Cardiac muscle cell (in vitro differentiated cells and primary cell): ENCODE measurements at places on chromosomes 5 and 9.
A peak's percentile ranks its signal among the peaks of the same experiment; 100 is the strongest.

DNA sequence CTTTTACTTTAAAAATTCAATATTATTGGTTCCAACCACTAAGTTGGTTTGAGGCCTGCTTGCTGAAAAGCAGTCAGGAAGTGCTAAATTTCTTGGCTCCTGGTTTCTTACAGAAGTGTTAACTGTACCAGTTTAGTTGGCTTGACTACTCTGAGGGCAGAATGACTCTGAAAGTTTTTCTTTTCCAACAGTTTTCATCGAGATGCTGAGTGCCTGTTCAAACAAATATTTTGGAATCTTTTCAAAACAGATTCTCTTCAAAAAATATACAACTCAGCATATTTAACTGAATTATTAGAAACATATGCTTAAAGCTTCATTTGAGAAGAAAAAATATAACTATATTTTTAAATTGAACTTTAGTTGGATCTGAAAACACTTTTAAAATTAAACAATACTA, 37.0 kb downstream of the SLC38A9 start:
- no peak for DNase-seq

DNA sequence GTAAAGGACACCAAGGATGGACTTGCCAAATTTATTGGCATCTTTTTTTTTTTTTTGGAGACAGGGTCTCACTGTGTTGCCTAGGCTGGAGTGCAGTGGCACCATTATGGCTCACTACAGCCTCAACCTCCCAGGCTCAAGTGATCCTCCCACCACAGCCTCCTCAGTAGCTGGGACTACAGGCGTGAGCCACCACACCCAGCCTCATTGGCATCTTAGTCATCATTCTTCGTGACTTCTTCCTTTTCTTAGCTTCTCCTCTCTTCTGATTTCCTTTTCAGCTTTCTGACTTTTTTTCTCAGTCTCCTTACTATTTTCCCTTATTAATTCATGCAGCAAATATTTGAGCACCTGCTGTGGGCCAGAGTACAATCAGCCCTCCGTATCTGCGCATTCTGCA, 6.1 kb downstream of the MAML1 start:
- no peak for DNase-seq

GRCh38 chr9:98085944-98086343, 29.4 kb downstream of the NANS start:
- peak; percentile 65 for DNase-seq

DNA sequence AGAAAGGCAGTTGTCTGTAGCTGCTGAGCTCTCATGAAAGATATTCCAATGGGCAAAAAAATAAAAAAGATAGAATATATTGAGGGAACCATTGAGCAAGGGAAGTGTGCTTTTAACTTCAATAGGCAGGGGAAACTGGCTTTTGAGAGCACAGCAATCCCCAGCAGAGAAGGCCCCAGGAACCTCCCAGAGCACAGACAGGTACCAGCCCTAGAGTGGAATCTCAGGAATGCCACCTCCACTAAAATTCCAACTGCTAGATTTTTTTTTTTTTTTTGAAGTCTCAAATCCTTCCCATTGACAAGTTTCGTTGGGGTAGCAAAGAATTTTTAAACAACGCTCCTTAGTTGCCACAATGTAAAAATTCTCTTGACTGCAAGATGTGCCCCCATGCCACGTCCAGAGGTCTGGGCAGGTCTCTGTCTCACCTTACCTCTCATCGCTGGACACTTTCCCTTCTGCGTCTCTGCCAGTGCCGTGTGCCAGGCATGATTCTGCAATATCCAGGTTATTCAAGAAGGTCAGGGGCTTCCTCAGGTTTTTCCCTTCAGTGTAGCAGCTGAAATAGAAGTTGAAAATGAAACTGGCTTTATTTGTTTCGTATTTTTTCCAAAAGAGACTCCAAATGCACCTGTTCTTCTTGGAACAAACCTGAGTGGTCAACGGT, 64.2 kb upstream of the IRX1 start:
- peak; percentile 30 for DNase-seq

- DNase-seq, result no peak
These were observed 98.0 kb upstream of the SARDH start for GRCh38 chr9:133836001-133836758.

DNA sequence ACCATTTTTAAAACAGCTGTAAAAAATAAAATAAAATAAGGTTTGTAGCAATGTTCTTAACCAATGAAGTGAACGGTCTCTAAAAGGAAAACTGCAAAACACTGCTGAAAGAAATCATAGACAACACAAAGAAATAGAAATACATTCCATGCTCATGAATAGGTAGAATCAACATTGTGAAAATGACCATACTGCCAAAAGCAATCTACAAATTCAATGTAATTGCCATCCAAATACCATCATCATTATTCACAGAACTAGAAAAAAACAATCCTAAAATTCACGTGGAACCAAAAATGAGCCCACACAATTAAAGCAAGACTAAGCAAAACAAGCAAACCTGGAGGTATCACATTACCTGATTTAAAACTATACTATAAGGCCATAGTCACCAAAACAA, 67.6 kb upstream of the RGMB start:
- no peak for DNase-seq

DNA sequence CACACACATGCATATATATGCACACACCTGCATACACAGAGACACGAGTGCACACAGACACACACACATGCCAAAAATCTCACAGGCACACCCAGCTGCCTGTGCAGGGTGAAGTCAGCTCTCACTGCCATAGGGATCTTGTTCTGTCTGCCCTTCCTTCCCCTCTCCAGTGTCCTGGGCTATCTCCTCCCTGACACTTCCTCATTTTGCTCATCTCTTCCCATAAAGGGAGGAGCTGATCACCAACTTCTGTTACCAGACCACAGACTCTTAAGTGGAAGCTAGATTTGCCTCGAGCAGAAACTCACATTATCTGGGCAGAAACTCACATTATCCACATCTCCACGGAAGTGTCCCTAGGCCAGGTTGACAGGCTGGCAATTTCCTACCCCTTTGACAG, 28.7 kb downstream of the LCP2 start:
- DNase-seq, result no peak

DNA sequence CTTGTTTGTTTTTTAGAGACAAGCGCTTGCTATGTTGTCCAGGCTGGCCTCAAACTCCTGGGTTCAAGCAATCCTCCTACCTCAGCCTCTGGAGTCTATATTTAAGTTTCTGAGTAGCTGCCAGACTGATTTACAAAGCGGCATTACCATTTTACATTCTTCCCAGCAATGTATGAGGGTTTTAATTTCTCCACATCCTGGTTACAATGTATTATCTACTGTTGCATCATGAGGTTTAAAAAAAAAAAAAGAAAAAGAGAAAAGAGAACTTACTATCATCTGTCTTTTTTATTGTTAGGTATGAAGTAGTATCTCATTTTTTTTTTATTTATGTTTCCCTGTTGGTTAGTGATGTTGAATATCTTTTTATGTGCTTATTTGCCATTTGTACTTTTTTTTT, 18.9 kb upstream of the CLINT1 start:
- DNase-seq, result peak; percentile 17

DNA sequence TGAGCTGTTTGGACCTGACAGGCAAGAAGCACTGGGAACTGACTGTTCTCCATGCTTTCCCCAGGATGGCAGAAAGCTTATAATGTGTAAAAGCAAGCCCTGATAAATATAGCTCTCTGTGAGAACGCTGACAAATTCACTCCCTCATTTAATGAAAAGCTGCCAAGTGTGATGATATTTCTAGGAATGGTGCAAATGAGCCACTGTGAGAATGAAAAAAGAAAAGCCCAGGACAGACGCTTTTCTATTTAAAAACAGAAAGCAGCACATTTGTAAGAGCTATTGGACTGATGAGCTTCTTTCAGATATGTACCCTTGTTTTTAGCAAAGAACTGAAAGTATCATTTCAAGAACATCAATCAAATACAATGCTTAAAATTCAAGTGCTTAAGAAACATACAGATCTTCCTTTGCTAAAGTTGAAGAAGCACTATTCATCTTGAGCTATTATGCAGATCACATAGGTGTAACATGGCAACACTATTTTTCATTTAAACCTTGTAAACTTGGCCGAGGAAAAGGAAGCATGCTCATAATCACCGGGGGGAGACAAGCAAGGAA, 842.6 kb upstream of the ACO1 start:
- no peak for DNase-seq

- no peak for DNase-seq
These were observed 214.1 kb downstream of the CD180 start for GRCh38 chr5:66982470-66982869.

DNA sequence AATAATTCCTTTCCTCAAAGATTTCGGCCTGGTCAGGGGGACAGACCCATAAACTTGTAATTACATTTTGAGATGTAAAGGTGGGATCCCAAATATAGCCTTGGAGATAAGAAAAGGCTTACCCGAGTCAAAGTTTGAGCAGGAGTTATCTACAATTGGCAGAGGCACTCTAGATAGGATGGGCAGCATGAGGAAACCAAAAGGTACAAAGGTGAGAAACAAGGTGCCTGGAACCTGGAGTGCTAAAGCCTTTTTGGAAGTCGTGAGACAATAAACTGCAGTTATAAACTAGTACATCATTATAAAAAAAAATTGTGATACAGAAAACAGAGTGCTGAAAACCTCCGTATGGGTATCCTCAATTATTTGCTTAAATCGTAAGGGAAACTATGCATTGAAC, 212.4 kb downstream of the EFNA5 start:
- no peak for DNase-seq

- no peak for DNase-seq
These were observed 10.1 kb upstream of the GRIA1 start for GRCh38 chr5:153480401-153480800.

DNA sequence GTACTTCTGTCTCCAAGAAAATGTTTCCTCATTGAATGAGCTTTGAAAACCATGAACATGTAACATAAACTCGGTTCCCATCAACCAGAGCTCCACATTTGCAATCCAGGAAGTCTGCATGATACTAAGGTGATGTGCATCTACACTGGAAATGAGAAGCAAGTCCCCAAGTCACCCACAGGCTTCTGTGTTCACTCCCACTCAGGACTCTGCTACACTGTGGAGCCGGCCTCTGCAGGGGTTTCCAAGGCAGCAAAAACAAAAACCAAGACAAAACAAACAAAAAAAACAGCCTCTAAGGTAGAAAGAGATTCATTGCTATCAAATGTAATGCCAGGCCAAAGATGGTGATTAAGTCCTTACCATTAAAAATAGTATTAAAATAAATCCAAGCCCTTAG, 593.7 kb downstream of the IRX1 start:
- DNase-seq, result no peak

GRCh38 chr5:145792840-145793239, 42.3 kb downstream of the PRELID2 start:
- DNase-seq, result no peak

- DNase-seq, result no peak
These were observed 145.7 kb downstream of the CFAP90 start for GRCh38 chr5:7705261-7705660.

GRCh38 chr5:137659209-137659608, 76.7 kb downstream of the KLHL3 start:
- DNase-seq, result no peak

DNA sequence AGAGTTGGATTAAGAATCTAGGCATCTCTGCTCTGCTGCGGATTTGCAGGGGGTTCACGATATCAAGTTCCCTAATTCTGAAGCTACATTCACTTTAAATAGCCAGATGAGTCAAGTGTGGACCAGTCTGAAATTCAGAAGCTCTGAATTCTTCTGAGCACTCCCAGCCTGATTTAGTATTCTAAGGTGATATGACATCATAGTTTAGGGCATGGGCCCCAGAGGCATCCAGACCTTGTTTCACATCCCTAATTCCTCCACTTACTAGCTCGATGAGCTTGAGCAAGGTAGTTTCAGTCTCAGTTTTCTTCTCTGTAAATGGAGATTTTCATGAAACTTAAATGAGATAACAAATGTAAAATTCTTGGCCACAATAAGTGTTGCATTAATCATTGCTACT, 65.2 kb downstream of the TMEM167A start:
- no peak for DNase-seq

DNA sequence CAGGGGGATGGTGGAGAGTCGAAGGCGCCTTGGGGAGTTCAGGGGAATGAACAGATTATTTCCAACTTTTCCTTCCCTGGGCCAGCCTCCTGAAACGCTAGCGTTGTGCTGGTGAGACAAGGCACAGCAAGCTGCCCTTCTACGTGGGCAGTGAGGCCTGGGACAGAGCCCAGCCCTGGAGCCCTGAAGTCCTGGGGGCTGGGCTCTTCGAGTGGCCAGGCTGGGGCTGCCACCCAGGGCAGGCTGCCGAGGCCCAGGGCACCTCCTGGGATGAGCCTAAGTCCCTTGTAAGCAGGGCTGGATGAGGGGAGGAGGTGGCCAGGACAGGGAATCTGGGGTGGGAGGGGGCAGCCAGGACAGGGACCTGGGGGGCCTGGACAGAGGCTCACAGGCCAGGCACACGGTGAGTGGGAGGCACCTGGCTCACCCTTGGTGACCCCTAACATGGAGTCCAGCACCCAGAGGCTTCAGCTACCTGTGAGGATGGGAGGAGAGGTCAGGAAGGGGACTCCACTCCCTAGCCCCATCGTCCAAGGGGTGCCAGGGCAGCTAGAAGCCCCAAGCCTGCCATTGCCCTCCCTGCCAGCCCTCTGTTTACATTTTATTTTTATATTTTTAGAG, 1.3 kb upstream of the LCN12 start:
- DNase-seq, result no peak

DNA sequence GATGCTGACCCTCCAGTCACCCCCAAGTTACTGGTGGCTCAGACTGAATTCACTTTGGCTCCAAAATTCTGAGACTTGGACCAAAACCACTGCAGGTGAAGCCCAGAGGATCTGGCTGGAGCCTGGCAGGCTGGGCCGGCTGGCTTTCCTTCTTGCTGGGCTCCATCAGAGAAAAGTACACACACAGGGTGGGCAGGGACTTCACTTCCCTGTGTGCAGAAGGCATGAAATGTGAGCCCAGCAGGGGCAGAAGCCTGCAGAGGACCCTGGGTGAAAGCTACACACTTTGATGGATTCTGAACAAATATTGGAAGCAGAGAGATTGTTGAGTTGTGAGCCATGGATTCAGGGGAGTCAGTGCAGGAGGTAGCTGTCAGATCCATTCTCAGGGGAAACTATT, 18.4 kb downstream of the NR4A3 start:
- DNase-seq, result no peak

- DNase-seq, result no peak
These were observed 7.1 kb downstream of the EGR1 start for GRCh38 chr5:138472353-138472752.

DNA sequence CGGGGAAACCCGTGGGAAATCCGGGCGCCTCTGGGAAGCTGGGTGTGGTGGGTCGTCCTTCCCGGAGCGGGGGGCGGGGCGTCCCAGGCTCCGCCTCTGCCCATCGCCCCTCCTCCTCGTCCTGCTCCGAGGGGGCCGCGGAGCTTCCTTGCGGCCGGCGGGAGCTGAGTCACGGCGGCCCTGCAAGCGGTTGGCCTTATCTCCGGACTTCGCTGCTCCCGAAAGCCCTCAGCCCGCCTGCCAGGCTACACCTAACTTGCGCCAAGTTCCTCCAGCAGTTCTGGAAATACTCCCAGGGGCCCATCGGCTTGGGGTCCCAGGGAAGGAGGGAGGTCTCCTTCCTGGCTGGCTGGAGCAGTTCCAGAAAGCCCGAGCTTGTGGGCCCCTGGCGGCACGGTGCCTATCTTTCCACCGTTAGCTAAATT, 54.1 kb upstream of the CDKN2AIPNL start:
- DNase-seq, result peak; percentile 98

- peak; percentile 55 for DNase-seq
These were observed 191.5 kb downstream of the ERCC6L2 start for GRCh38 chr9:96067004-96067403.

- DNase-seq, result no peak
These were observed 516.1 kb downstream of the ANXA1 start for GRCh38 chr9:73667749-73668148.
